ENCODE measurements at places on chromosomes 11 and 22. TPM values are rescaled to one million over a fixed set of nuclear protein-coding genes. Genes with fewer than 3 reads are reported as not detected.

- peak; percentile 67 for DNase-seq
Measured at GRCh38 chr11:95835768-95836488, 45.6 kb downstream of the CEP57 start.

SPON1 gene
- total RNA-seq: 0.22 TPM

LMO2 gene
- 6.2 TPM for total RNA-seq

IGLL5 gene
- 46.9 TPM for total RNA-seq

SCUBE2 gene
- not detected for total RNA-seq

Data from B cell (primary cell).